ENCODE measurements at places on chromosomes 5 and 9.

DNA sequence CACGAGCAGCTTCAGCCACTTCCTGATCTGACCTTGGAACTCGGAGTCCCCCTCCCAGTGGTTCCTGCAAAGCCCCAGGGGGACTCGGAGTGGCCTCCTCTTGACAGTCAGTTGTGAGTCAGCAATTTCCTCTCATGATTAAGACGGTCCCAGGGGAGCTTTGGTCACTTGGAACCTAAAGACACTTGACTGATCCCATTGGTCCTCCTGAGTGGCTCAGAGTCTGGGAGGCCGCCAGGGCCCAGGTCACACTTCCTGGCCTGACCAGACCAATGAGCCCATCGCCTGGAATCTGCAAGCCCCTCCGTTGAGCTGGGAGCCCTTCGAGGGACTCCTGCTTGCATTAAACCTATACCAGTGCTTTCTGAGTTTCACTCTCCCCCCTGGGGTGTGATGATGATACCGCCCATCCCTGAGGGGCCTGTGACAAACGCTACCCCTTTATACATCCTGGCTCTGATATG is 29.1 kb downstream of the TSPAN17 start:
- no peak for DNase-seq

- no peak for DNase-seq
Observed at GRCh38 chr9:111726949-111727348, 65.5 kb downstream of the GNG10 start.

DNA sequence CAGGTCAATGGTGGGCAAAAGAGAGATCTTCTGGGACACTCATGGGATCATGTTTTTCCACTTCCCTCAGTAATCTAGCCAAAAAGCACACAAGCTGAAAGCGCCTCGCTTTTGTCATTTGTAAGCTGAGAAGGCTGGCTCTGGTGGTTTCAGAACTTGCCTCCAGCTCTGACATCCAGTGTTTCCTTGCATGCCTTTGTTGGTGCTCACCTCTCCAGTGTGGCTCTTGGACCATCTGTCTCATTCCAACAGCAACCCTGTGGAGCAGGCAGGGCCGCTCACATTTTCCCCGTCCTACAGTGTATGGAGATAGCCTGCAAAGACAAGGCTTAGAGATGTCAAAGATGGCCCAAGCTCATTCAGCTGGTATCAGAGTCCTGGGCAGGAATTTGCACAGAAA is 160.8 kb upstream of the KLF4 start:
- no peak for DNase-seq

- peak; percentile 47 for DNase-seq
Observed at GRCh38 chr5:138601444-138601843, 26.2 kb upstream of the HSPA9 start.
